ENCODE measurements at places on chromosomes 4 and X.

DNA sequence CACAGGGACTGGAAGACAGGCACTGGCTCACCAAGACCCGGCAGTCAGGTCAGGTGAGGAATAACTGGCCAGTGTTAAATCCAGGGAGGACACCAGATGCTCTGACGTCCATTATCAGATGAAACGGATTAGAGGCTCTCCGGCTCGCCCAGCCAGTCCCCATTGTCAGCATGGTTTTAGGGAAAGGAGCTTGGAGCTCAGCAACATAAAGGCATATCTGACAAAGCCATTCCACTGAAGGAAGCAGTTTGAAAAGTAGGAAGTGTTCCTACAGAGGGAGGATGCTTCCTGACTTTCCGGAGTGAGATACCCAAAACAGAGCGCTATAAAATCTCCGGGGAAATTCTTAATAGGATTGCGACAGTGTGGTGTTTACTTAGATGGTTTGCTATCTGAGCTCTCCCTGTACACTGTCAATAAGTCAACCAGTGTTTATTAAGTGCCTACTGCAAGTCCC, 14.8 kb downstream of the NDNF start:
- no peak for DNase-seq

DNA sequence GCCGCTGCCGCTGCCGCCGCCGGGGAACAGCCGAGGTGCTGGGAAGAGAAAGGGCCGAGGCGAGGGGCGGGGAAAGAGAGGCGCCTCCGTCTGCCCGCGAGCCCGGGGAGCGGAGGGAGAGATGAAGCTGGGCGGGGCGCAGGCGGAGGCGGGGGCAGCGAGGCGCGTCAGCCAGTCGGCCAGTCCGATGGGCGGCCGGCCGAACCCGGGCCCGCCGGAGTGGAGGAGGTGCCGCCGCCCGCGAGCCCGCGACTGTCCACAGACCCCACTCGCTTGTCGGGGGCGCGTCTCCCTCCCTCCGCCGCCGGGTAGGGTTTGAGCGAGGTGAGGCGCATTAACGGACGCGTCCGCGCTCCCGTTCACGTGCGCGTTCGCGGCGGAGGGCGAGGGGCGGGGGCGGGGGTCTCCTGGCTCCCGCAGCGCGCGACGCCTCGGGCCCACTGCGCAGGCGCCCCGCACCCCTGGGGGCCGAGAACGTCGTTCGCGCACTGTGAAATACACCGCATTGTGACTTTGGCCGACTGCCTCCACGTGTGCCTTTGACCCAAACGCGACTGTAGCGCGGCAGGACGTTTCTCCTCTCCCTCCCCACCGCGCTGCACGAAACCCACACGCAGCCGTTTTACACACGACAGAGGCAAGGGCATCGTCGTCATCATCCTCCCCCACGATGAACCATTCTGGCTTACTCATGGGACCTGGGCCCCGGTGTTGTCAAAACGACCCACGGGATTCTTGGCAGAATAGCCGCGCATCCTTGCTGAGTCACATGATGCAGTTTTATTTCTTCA, at the start of gene NUDT11:
NUDT11 (minus strand) TSS at position 92 of the 791 bp plus-strand sequence. CDS start 148 bp downstream, outside the sequence.
- peak; percentile 33 for DNase-seq

- no peak for DNase-seq
These were observed 10.3 kb downstream of the MRPL1 start for GRCh38 chr4:77872723-77873445.

DNA sequence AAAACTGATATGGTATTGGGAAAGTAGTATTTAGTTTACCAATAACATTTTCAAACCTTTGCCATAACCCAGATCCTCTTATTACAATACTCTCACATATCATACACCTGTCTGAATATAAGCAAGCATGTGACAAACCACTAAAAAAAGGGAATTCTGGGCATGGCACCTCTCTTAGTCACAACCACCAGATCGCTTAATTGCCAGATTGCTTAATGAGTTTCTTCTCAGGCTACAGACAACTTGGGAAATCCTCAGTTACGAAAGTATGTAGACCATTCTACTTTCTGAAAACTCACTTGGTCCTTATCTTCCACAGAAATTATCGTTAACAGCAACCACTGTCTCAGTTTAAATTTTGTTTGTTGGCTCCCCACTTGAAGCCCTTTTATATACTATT, 2.1 kb downstream of the NAF1 start:
- no peak for DNase-seq

GRCh38 chrX:136766785-136767103, 14.0 kb downstream of the ARHGEF6 start:
- DNase-seq = no peak

- no peak for DNase-seq
These were observed 9.4 kb downstream of the ATP2B3 start for GRCh38 chrX:153526801-153527200.

GRCh38 chr4:158998624-158999023, 104.3 kb upstream of the RAPGEF2 start:
- DNase-seq = no peak

DNA sequence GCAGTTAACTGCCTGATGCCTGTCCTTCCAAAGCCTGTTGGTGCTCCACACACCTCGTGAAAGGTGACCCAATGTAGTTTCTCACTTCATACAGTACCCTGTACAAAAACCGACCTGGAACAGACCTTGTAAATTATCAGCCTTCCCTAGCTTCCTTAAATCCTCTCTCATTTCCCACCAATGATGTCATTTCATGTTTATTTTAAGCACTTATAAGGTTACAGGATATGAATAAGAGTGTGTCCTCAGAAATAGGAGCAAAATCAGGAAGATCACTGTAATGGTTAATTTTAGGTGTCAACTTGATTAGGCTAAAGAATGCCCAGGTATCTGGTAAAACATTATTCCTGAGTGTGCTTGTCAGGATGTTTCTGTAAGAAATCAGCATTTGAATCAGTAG, 44.7 kb downstream of the TMEM150C start:
- DNase-seq = no peak

- peak; percentile 27 for DNase-seq
These were observed 53.9 kb upstream of the HEPH start for GRCh38 chrX:66110112-66110511.

DNA sequence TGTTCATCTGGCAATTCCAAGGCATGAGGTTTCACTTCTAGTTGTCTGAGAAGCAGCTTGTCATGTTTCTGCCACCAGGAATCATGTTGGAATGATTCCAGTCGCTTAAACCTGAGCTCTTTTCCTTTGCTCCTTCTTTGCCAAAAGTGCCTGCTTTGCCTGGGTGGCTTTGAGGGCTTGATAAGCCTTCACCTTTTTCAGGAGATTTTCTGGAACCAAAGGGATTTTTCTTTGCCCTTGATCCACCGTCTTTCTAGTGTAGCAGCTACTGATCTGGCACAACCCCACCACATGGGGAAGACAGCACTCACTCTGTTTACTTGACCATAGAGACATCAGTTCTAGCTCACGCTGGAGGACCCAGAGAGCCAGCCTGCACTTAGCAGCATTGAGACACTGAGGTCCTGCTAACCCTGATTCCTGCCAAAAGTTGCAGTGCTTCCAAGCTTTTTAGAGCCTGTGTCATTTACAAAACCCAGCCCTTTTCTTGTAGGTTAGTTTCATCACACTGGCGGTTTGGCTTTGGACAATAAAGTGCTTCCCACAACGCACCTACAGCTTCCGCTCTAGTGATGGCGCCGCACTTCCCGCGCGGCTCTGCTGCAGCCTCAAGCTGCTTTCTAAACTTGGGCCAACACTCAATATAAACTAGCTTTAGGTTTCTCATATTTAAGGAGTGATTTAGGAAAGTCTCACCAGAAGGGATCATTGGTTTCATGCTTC, 7.3 kb upstream of the CCNI start:
- no peak for DNase-seq

GRCh38 chr4:100294356-100294755, 104.1 kb upstream of the DDIT4L start:
- no peak for DNase-seq

DNA sequence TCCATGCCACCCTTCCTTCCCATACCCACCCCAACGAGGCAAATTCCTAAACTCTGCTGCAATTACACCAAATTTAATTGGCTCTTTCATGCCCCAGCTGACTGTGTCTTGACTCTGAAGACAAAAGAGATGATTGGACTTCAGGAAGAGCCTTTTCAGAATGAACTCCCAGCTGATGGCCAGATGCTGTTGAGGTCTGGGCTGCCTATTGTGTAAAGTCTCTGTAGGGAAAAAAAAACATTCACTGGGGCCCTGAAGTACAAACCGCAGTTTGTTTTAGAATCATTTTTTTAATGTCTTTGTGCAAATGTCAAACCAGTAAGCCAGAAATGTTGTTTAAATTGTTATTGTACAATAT, 174.8 kb downstream of the HHIP start:
- no peak for DNase-seq

GRCh38 chr4:38857354-38858096, 908 bp upstream of the TLR6 start:
- peak; percentile 26 for DNase-seq

DNA sequence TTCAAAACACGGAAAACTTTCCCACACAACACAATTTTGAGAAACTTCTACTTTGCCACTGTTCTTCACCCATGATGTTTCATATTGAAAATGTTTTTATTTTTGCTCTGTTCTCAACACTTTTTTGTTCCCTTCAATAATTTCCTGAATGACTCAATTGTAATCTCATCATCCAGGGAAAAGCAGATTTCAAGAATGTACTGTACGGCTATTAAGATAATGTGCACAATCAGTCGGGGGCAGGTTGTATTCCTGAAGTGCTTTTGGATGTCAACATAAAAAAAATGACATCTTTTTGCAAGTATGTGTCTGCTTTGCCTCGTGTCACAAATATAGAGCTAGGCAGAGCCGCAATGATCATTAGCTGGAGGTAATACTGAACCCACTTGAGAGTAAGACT, 9.7 kb downstream of the SMPX start:
- DNase-seq = no peak

GRCh38 chr4:164383058-164383357, 370.9 kb upstream of the SMIM31 start:
- no peak for DNase-seq

DNA sequence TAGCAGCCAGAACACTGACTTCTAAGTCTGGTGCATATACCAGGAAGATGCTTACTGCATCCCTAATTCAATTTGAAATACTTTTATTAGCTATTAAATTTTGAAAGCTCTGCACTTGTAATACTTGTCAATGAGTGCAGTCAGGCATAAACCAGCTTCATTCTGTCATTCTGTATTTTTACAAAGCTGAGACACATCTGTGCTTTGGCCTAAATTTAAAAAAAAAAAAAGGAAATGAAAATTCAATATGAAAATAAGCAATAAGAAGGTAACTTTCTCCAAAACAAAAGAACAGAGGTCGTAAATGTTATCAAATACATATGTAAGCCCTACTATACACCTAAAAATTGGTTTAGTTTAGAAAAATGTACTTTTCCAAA, 7.0 kb downstream of the SMIM14 start:
- no peak for DNase-seq

- no peak for DNase-seq
These were observed 106.7 kb upstream of the PRKX start for GRCh38 chrX:3820167-3820566.

DNA sequence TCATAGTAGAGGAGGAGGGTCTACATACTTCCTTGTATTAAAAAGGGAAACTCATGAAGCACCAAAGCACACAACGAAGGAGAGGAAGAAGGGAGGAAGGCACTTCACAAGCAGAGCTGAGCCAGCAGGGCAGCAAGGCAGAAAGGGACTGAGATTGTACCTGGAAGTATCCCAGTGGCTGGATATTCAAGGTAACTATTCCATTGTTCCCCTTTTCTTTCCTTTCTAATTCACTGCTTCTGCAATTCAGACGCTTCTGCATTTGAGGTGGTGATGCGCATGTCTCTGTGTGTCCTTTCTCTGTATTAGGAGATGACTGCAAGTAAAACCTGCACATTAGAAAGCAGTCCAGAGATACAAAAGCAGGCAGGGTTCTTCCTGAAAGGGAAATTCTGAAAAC, 54.9 kb downstream of the UBQLN2 start:
- DNase-seq = no peak

- peak; percentile 32 for DNase-seq
These were observed 14.9 kb downstream of the MID1IP1 start for GRCh38 chrX:38816155-38816554.

- peak; percentile 71 for DNase-seq
These were observed 140.2 kb upstream of the KLF3 start for GRCh38 chr4:38523524-38524448.

DNA sequence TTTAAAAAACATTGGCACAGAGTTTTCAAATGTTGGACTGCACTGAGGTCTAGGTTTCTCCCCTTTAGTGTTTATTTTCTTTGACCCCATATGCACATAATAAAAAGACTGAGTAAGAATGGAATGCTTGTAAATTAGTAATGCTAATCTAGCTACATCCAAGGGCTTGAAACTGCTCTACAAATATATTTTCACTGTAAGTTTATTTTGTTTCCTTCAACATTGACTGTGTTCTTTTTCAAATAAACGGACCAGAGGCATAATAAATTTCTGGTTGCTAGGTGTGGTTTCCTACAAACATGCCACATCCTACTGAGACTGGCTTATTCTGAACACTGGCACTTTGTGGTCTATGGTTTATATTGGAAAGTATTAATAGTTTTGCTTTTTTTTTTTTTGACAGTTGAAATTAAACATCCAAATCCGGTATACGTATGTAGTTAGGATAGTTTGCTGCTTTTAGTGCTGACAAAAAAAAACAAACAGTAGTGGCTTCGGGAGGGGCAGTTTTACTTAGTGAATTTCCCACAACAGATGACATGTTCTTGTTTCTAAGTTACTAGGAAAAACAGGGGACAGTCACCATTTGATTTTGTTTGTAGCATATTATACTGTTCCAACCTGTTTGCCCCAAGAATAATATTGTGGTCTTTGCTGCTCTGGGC, 13.2 kb downstream of the CA5B start:
- peak; percentile 68 for DNase-seq

- no peak for DNase-seq
These were observed 626.0 kb downstream of the KCTD8 start for GRCh38 chr4:43822621-43823020.

Data from CD4-positive, alpha-beta T cell treated with Interleukin-4 for 1 hour (primary cell).